Panc1 (cell line): ENCODE measurements at places on chromosomes 16 and 17.

DNA sequence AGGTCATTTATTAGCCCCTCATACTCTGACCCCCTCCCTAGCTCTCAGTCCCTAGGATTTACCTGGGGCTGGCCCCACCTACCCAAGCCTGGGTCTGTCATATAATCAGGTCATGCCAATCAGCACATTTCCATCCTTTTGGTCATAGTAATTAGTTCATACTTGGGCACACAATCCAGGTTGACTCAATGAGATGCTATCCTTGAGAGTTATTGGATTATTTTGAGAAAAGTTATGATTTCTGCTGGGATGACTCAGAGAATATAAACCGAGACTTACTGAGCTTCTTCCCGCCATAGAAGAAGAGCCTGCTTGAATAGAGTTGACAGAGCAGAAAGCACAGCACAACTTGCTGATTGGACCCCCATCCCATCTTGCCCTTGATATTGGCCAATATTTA, 331.5 kb downstream of the CBLN1 start:
- no peak for DNase-seq

DNA sequence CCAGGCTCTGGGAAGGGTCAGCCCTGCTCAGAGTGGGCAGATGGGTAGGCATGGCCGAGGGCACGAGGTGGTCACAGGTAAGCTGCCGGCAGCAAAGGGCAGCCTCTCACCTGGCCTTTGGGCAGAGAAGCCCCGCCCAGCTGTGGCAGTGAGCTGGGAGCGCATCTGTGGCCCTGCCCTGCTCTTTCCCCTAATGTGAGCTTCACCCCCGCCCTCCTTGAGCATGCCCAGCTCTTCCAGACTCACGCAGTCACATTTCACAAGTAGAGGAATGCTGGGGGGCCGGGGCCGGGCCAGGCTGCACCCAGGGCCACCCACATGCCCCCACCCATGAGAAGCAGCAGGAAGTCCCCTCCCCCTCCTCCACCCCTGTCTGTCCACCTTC, 40.7 kb upstream of the SLC38A10 start:
- DNase-seq, result no peak

DNA sequence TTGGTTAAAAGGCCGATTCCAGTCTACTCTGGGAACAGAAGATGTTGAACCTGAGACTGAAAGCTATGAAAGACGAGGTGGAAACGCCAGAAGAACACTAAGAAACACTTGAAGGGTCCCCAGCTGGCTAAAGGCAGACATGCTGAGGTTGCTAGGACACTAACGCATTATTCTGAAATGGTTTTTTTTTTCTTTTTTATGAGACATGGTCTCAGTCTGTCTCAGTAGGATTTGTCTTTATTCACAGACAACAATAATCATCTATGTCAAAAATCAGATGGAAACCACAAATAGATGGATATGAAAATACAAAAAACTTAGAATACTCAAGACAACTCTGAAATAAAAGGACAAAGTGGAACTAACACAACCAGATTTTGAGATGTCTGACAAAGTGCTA, 35.0 kb upstream of the RASD1 start:
- no peak for DNase-seq

DNA sequence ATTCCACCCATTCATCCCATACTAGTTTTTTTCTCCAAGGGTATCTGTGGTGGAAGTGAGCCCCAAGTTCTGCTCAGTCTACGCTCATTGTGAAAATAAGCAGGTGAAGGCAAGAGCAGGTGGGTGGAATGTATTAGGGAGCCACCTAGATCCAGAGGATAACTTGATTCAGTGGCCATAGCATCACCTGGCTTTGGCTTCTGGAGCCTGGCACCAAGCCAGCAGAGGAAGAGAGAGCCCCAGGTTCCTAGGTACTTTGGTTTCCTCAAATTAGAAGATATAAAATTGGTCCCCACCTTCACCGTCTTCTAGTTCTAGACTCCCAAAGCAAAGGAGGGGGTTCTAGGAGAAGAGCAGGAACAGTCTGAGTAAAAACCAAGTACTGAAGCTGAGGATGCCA, 4.1 kb downstream of the FXR2 start:
- DNase-seq, result no peak

DNA sequence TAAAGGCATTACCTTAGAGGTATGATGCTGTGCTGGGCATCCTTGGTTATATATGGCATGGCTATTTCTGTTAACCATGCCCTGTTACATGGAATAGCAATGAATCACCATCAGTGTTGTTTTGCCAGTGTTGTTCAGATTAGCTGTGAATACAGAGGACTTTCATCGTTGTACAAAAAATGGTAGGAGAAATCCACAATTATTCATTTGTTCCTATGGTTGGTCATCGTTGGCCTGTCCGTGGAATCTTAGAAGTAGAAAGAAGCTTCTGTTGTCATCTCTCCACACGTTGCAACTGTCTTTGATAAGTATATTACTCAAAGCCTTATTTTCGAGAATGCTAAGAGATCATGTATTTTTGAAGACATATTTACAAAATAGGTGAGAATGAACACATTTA, 114.3 kb upstream of the CACNG5 start:
- no peak for DNase-seq

GRCh38 chr17:81117672-81118198, 47.6 kb upstream of the PVALEF start:
- DNase-seq, result no peak

- no peak for DNase-seq
Measured at GRCh38 chr17:10629706-10630105, 27.4 kb downstream of the MYH3 start.

GRCh38 chr16:10828851-10829366, 10.3 kb upstream of the TVP23A start:
- DNase-seq, result no peak

GRCh38 chr16:64370112-64370511, 751.8 kb downstream of the CDH11 start:
- DNase-seq, result no peak

GRCh38 chr17:80104321-80104955, 3.1 kb downstream of the GAA start:
- no peak for DNase-seq

- no peak for DNase-seq
Measured at GRCh38 chr16:20051611-20052010, 22.1 kb downstream of the GPR139 start.

GRCh38 chr17:74898376-74898946, 5.0 kb upstream of the FADS6 start:
- DNase-seq, result no peak

DNA sequence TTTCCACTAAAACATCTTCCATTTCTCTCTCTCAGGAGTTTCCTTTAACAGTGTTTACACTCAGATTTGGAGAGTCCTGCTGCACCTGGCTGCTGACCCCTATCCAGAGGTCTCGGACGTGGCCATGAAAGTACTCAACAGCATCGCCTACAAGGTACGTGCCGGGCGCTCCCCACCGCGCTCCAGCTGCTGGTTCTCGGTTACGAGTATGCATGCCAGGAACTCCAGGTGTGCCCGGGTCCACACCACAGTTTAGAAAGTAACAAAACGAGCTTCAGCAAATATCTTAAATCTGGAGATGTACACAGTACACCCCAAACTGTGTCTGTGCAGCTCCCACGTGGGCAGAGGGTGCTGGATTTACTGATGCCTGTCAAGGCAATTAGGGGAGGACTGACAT, 82.9 kb upstream of the CHMP6 start:
- no peak for DNase-seq

GRCh38 chr16:12288537-12289174, 312.1 kb downstream of the SNX29 start:
- no peak for DNase-seq

GRCh38 chr16:85417156-85417860, 195.8 kb upstream of the GSE1 start:
- DNase-seq, result no peak

DNA sequence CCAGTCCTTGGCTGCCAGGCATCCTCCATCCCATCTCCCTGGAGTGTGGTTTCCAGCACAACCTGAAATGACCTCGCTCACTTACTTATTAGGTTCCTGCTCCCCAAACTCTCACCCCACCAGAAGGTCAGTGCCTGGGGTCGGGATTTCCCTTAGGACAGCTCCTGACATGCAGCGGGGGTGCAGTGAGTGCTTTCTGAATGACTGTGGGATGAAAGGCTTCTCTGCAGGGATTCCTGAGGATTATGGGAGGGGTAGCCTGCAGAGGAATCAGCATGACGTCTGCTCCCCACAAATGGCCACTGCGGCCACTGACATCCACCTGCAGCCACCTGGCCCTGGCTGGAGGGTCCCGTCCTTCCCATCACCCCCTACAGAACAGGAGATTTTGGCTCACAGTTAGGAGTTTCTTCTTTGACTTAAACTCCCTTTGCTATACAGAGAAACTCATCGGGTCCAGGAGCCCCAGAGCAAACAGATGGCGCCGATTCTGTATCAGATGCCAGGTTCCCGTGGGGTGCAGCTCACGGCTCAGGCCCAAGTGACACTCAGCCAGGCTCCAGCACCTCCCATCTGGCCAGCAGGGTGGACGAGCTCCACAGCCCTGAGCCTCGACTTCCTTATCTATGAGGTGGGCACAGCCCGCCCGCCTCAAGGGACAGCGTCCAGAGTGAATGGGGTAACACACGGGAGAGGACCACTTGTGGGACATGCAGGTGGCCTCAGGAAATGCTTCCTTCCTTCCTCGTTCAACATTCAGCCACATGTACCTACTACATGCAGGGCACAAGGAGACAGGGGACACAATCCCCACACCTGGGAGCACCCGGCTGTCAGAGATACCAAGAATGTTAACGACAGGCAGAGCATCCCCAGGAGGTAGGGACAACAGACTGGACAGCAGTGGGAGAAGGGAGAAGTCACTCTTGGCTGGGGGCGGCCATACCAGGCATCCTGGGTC, 69.8 kb downstream of the RMI2 start:
- no peak for DNase-seq

GRCh38 chr16:57316390-57317017, 32.0 kb upstream of the PLLP start:
- DNase-seq, result no peak

DNA sequence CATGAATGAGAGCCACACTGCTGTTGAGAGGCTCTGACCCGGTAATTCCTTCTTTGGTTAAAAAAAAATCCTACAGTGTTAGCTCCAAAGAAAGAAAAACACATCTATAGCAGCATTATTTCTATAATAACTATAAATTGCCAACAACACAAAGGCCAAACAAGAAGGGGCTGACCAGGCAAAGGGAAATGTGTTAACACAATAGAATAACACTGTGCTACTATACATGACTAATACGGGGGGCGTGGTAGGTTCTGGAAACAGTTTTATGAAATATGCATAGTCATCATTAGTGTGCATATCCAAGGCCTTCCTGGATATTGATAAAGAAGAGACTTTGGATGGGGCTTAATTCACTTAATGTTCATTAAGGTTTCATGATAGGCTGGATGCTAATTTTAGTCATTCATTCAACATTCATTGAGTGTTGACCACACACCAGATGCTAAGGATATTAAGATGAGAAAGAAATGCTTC, 50.0 kb upstream of the CCL1 start:
- no peak for DNase-seq

DNA sequence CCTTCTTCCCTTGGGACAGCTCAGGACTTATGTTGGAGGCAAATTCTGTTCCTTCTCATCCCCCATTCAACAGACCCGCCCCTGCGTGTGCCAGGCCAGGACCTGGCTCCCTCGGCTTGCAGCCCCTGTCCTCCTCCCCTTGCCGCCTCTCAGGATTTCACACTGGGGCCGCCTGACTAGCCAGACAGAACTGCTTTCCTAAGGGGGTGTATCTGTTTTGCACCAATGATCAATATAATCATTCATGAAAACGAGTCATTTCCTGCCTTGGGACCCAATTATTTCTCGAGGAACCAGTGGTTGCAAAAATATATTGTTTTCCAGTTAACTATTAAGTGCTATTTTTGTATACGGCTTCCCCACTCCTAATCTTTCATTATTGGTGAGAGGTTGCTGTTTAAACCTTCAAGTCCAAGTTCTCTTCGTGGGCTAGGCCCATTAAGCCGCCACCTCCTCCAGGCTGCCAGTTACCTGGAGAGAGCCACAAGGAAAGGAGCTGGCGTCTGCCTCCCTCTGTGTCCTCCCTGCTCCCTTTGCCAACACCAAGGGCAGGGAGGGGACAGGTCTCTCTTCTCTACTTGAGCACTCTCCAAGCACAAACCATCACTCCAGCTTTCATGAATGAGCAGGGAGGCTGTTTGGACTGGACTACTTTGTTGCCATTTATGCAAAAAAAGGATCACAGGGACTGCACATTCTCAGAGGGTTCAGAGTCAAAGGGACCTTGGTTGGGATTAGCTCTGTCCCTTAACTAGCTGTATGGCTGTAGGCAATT, 8.9 kb downstream of the DCAKD start:
- no peak for DNase-seq

- DNase-seq, result no peak
Measured at GRCh38 chr16:3214904-3215600, 19.9 kb downstream of the ZNF200 start.

DNA sequence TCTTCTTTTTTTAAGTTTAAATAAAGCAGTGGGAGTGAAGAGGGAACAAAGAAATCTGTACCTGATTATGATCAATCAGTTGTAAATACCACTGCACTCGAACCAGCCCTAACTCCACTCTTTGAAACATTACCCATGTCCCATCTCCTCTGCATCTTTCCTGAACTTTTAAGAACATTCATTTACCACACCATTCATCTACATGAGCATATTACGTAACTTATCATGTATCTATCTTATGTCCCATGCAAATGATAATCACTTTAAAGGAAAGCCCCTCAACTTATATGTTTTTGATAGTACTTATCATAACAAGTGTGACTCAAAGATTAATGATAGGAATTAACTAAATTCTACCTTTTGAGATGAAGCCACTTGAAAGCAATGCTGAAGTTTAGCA, 10.7 kb upstream of the BRIP1 start:
- DNase-seq, result no peak
